GM04503 (cell line): ENCODE measurements at places on chromosomes 12 and 14.

GRCh38 chr12:59298296-59298695, 297.5 kb upstream of the SLC16A7 start:
- DNase-seq = no peak

DNA sequence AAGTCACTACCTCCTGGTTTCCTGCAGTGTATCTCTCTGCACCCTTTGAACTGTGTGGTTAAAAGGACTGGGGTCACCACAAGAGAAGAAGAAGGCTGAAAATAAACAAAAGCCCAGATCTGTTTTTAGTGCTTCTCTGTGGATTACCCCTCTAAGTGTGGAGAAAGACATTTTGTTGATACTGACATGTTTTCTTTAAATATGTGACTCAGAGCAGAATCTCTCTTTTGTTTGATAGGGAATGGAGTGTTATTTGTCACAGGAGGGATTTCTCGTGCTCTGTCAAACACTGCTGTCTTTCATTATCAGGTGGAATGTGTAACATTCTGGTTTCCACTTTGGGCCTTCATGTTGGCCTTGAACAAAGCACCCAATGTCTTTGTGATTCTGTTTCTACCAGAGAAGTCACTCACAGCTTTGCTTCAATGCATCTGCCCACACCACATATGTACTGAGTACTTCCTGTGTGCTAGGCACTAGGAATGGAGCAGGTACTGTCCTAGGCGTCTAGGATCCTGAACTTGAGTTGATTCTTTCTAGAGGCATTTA, 82.1 kb downstream of the PLXNC1 start:
- DNase-seq = no peak

DNA sequence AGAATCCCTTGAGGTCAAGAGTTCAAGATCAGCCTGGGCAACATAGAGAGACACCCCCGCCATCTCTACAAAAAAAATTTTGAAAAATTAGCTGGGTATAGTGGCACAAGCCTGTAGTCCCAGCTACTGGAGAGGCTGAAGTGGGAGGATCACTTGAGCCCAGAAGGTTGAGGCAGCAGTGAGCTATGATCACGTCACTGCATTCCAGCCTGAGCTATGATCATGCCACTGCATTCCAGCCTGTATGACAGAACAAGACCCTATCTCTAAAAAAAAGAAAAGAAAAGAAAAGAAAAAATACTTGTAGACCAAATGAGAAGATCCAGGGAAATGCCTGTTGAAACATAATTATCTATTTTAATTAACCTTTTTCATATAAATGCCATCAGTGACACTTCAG, 93.8 kb upstream of the MDM1 start:
- no peak for DNase-seq

DNA sequence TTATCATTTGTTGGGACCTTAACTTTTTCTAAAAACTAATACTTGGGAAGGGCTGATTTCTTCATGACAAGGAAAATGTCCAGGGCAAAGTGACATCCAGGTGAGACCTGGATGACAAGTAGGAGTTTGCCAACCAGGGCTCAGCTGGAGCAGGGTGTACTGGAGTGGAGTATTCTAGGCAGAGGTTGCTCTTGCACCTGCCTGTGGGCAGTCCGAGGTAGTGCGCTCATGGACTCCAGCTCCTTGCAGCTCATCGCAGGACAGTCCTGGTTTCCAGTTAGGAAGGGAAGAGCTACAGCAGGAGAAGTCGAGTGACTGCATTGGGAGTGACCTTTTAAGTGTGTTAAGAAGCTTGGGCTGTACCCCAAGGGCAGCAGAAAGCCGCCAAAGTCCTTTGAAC, 175.9 kb downstream of the PELI2 start:
- no peak for DNase-seq

GRCh38 chr12:76241371-76241770, 106.8 kb downstream of the BBS10 start:
- no peak for DNase-seq

DNA sequence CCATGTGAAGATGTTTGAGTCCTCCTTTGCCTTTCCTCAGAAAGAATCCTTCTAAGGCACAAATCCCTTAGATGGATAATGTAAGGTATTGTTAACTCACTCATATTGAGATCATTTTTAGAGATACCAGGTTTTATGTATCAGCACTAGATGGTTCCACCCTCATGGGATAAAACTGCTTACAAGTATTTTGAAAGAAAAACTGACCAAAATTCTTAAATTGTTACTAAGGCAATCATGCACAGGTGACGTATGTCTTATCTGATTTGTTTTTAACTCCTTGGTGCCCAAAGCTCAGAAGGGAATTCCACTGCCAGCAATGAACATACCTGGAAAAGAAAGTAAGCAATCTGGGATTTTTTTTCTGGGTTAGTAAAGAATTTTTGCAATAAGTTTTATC, 78.4 kb downstream of the ZFC3H1 start:
- DNase-seq = no peak

- DNase-seq = no peak
Observed at GRCh38 chr12:124795081-124795948, 68.3 kb downstream of the SCARB1 start.

GRCh38 chr14:89201645-89202044, 215.4 kb downstream of the FOXN3 start:
- no peak for DNase-seq

- DNase-seq = no peak
Observed at GRCh38 chr12:24728366-24728765, 220.5 kb downstream of the BCAT1 start.

- DNase-seq = no peak
Observed at GRCh38 chr12:51663390-51663789, 72.4 kb downstream of the SCN8A start.

GRCh38 chr12:119565404-119565803, 28.2 kb upstream of the TMEM233 start:
- DNase-seq = no peak

DNA sequence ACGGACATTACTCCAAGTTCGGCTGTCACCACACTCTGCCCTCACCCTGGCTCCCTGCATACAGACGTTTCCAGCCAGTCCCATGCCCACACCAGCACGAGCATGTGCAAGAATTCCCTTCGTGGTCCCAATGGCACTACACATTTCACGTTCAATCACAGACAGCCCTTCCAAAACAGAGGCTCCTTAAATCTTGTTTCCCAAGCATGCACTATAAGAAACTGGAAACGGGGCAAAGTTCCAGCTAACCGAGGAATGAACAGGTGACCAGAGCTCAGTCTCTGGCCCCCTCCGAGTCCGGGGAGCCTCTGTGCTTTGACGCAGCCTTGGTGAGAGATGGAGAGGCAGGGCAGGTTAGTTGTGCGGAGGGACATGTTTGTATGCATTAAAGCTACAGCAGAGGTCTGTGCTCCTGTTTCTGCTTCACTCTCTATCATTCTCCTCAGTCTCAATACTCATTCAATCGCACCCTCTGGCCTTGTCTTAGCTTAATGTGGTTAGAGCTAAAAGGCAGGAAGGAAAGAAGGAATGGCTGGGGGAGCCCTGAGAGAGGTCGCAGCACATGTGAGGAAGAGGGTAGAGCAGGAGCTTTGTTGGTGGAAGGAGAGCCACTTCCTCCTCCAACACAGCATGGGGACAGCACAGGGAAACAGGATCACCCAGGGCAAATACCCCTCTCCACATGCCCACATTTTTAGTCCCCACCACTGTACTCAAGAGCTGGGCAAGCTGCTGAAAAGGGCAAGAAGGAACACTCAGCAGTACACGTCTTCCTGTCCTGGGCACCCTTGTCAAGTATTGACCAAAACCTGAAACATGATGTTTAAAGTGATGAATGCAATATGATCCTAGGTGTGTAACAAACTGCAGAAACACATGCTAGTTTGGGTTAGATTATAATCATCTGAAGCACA, 12.2 kb upstream of the SELPLG start:
- DNase-seq = no peak

GRCh38 chr14:30385925-30386324, 173.0 kb upstream of the G2E3 start:
- no peak for DNase-seq

GRCh38 chr12:53932915-53933314, 5.7 kb upstream of the HOXC13 start:
- DNase-seq = no peak

DNA sequence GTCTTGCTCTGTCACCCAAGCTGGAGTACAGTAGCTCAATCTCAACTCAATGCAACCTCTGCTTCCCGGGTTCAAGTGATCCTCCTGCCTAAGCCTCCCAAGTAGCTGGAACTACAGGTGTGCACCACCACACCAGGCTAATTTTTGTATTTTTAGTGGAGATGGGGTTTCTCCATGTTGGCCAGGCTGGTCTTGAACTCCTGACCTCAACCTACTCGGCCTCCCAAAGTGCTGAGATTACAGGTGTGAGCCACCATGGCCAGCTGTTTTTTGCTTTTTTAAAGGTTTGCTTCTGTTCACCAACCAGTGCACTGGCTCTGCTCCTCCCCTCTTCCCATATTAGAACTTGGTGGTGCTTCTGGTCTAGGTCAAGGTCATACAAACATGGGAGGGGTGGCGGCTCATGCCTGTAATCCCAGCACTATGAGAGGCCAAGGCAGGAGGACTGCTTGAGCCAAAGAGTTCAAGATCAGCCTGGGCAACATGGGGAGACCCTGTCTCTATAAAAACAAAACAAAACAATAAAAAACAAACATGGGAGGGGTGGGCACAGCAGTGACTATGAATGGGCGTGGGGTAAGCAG, 20.4 kb upstream of the PAPOLA start:
- no peak for DNase-seq

DNA sequence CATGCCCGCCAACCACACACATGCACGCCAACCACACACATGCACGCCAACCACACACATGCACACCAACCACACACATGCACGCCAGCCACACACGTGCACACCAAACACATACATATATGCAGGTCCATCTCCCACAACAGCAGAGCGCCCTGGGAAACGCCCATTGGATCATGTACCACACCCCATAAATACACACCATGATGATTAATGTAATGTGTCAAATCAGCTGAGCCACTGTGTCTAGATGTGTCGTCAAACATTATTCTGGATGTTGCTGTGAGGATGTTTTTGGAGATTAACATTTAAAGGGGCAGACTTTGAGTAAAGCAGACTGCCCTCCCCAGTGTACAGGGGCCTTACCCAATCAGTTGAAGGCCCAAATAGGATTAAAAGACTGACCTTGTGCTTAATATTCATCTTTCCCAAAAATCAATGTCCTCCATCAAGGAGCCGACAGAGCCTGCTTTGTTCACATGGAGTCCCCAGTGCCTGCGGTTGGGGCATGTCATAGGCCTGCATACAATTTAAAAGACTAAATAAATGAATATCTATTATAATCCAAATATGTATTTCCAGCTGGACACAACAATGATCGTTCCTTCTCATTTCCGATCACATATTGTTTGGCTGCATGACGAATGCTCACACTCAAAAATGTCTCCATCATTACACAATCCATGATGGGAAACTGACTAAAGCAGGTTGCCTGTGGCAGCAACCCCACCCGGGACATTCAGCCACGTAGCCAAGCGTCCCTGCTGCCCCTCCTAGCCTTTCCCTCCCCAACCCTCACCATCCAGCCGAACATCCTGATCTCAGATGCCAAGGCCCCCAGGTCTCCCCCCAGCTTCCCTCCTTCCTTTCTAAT, 23.2 kb upstream of the BDKRB2 start:
- DNase-seq = no peak

DNA sequence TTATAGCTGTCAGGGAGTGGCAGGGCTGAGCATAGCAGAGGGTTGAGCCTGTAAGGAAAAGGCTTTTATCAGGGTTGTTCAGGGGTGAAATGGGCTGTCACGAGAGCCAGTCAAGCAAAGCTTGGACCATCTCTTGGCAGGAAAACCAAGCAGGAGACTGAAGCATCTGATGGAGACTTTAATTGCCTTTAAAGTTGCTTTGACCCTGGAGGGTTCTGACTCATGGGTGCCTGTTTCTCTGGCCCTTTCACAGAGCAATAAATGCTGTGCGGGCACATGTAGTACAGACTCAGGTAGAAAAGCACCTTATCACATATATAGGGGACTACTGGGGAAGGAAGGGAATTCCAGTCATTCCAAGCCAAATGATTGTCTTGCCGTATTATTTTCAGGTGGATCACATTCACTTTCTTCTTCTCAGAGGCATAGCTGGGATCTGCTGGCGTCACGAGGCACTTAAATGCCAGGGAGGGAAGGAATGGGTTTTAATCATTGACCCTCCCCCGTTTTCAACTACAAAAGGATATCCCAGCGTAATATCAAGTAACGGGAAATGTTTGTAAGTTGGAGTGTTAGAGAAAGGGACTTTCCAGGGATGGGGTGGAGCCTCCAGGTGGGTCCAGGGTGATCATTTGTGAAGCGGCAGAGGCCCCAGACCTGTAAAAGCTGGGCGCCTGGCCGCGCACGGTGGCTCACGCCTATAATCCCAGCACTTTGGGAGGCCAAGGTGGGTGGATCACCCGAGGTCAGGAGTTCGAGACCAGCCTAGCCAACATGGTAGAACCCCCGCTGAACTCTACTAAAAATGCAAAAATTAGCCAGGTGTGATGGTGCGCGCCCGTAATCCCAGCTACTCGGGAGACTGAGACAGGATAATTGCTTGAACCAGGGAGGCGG, 34.9 kb downstream of the PLEKHD1 start:
- no peak for DNase-seq
